Stimulated activated naive CD4-positive, alpha-beta T cell treated with Interleukin-2 at 50 U/mL for 16 hours (primary cell): ENCODE measurements at places on chromosomes 3 and 15.

GRCh38 chr3:126926684-126927400 is 56.1 kb upstream of the PLXNA1 start:
- DNase-seq, result no peak

- no peak for DNase-seq
Measured at GRCh38 chr3:146161663-146162002, 649 bp upstream of the PLOD2 start.

DNA sequence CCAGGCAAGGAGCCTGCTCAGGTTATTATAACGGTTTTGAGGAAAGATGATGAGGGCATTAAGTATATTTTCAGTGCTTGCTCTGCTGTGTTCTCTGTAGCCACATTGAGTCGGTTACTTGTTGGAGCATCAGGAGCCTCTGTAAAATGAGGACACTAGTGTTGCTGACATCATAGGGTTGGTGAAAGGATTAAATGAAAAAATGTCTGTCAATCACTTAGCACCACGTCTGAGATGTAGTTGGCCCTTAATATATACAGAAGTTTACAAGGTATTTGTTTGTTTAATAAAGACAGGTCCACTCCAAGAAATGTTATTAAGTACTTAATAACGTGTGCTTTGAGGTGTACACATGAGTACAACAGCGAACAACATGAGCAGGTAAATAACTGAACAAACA is 735 bp upstream of the SLC25A26 start:
- DNase-seq, result no peak

GRCh38 chr3:36989005-36989404 is 3.9 kb downstream of the EPM2AIP1 start:
- no peak for DNase-seq

- DNase-seq, result no peak
Measured at GRCh38 chr3:146115619-146116018, 45.4 kb downstream of the PLOD2 start.

GRCh38 chr15:58249646-58250312 is 111.6 kb downstream of the AQP9 start:
- no peak for DNase-seq

DNA sequence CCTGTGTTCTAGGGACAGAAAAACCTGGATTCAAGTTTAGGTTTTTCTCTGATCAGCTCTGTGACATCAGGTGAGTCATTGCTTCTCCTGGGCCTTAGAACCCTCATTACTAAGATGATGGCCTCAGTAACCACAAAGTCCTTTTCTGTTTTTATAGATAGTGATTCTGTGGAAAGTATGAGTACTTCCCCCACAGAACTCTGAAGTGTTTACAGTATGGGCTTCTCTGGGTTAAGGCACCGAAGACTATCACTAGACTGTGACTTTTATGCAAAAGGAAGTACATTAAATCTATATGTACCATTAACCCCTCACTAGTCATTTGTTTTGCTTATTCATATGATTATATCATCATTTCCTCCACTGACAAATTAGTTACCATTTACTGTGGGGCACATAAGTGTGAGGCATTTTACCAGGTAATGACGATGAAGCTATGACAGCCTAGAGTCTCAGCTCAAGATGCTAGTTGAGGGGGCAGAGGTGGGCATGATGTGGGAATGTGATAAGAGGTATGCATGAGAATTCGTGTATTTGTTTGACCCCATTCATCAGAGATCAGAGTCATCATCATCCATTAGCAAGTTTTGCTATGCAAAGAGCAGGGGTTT is 15.0 kb upstream of the RORA start:
- DNase-seq, result no peak

DNA sequence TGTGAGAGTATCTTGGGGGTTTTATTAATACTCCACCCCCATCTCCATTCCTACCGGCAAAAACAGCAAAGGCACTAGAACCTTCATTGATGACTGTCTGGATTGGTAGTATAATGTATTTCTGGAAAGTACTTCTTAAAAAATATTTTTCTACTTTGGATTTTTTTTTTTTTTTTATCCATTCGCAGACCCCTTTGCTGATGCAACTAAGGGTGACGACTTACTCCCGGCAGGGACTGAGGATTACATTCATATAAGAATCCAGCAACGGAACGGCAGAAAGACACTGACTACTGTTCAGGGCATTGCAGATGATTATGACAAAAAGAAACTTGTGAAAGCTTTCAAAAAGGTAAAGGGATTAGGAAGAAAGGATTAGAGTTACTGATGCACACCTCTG is 1.2 kb downstream of the EIF1B start:
- DNase-seq, result no peak

DNA sequence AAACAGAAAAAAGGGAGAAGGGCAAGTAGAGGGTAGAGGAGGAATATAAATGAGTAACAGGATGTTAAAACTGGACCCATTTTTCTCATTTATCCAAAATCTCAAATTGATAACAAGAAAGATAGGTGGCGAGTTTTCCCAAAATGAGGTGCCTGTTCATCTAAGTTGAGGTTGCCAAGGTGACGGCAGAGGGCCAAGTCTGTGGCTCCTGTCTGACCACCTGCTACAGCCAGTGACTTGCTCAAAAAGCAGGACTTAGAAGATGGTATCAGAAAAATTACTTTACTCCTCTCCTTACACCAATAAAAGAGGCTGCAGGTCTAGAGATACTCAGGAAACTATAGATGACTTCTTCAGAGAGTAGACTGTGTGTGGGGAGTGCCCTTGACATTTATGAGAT is 137.6 kb upstream of the ZNF385D start:
- no peak for DNase-seq

DNA sequence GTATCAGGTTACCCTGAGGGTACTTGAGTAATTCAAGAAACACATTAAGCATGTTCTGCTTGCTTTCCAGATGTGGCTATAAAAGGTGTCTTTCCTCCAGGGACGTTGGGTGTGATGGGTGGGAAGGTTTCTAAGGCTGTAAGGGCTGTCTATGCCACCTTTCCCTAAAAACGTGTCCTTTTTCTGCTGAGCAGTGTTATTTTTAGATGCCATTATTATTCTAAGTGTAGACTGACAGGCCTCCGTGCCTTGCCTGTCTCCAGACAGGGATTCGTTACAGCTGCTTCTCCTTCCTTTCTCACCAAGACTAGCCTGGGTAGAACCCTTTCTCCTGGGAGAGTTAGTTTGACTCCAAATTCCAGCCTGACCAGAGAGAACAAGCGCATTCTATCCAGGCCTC is 26.8 kb upstream of the RHO start:
- no peak for DNase-seq

DNA sequence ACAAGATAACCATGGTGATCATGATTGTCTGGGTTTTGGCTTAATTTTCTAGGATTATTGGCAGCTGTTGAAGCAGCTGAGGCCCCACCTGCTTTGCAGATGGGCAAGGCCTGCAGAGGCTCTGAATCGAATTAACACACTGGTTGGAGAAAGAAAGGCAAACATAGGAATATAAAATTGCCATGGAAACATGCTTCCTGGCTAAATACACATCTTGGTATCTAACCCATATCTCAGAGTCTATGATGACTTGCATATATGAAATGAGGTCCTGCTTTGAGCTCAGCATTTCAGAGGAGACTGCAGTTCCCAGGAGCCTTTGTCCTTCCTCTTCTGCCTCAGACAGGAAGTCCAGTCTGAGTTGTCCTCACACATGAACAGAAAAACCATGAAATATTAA is 24.3 kb upstream of the SV2B start:
- no peak for DNase-seq

- DNase-seq, result no peak
Measured at GRCh38 chr3:9422712-9423424, 25.5 kb downstream of the SETD5 start.

- DNase-seq, result no peak
Measured at GRCh38 chr3:9690451-9691450, 12.9 kb upstream of the CPNE9 start.

DNA sequence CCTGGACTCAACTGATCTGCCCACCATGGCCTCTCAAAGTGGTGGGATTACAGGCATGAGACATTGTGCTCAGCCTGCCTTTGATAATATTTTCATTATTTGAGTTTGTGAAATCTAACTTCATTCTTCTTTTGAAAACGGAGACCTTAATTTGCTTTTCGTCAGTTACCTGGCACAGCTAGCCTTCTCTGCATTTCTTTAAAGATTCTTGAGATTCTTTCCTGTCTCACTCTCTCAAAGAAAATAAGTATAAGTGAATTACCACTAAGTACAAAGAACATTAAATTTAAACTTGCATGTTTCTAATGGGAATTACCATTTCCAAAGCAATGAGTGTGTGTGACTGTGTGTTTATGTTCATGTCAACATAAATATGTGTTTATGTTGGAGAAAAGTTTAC is 187.9 kb downstream of the NFKBIZ start:
- no peak for DNase-seq

DNA sequence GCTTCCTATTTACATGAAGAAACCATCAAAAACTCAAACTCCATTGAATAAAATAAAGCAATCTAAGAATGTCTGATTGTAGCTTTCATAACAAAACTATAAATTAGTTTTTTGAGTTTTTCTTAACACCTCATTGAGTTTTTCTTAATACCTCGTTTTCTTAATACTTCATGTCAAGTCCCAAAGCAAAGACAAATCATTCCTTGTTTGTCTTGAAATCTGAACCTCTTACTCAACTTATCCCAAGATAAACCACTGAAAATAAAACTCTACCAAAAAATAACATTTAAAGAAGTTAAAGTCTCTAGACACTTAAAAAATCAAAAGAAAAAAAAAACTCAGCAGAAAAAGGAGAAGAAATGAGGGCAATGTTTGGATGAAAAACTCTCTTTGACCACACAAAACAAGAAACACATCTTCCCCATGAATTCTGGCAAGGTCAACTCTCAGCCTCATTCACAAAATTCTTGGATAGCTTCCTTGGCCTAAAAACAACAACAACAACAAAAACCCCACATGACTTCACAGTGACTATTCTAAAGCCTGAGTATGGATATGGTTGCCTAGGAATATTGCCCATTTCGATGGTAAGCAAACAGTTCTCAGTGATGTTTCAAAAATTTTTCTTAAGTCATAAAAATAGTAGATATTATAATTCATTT is 38.2 kb downstream of the TMCC1 start:
- DNase-seq, result no peak

DNA sequence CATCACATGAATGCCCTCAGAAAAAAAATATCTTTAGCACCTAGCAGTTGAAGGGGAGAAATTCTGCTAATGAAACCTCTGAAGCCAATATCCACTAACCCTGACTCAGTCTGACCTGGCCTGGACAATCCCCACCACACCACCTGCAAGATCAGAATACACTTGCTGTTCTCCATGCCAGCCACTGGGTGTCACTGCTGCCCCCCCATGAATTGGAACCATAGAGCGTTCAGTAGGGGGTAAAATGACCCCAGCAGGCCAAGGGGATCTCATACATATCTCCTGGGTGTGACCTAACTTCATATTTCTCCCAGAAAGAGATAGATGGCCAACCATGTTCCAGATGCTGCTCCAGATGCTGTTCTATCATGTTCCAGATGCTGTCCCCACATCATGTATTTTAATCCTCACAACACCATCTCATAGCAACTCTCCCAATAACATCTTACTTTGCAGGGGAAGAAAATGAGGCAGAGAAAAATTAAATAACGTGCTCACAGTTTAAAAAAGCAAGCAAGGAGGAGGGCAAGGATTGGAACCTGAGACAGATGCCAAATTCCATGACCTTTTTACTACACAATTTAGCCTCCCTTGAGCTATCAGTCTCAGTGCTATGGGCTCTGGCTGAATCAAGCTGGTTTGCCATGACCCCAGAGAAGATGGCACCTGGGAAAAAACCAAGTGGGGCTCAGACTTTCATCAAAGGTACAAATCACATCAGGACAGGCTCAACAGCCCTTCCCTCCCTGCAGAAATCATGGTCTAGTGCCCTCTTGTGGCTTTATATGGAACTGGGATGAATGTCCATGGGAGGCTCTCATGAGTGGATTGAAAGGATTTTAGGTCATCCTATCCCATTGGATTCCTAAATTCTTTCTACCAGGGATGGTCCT is 12.4 kb downstream of the NTRK3 start:
- no peak for DNase-seq

DNA sequence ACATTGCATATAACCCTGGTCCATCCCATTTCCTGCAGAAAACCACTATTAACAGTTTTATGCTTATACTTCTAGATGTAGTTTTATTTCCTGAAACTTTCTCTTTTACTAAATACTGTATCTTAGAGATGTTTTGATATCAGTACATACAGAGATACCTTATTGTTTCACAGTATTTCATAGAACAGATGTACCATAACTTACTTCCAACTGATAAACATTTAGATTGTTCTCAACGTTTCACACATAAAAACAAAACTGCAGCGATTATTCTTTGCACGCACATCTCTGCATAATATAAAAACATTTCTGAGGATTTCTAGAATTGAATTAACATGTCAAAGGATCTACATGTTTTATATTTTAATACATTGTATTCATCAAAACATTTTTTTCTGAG is 2.6 kb downstream of the ZNF80 start:
- DNase-seq, result no peak

- no peak for DNase-seq
Measured at GRCh38 chr3:142863010-142863817, 25.7 kb downstream of the PCOLCE2 start.

- no peak for DNase-seq
Measured at GRCh38 chr15:43347114-43347513, 16.7 kb upstream of the LCMT2 start.

DNA sequence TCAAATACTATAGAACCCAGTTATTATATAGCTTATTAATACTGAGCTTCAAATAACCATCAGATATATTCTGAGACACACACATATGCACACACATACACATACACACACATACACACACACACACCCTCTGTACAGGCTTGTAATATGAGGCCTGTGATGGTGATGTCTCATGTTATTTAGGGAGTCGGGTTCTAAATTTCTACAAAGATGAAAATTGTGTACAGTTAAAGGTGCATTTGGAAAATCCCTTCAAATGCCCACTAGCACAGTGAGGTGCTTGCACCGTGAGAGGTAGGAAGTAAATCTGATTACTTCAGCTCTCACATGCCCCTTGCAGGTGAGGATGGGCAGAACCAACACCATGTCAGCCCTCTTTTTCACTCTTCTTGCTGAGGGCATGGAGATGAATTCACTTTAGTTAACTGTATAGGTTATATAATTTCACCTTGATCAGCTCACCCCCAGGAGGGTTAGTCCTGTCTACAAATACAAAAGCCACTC is 294.5 kb upstream of the PROK2 start:
- no peak for DNase-seq

DNA sequence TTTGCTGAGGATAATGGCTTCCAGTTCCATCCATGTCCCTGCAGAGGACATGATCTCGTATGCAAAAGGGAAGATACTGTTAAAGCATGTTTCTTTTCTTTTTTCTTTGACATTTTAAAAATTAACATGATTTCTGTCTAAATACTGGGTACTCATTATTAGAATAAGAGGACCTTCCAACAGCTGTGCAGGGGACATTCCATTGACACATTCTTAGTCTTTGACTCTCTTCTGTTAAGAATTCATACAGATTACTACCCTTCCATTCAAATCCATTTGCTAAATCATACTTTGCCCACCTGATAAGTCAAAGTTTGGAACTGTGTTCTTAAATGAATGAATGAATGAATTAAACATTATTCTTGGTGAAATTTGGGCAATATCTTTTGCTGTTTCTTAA is 5.1 kb upstream of the CP start:
- no peak for DNase-seq
